Ammon's horn (tissue), 1 donor: ENCODE measurements at places on chromosomes 13 and 19.

- DNase-seq = no peak
These were observed 75.9 kb downstream of the RAB20 start for GRCh38 chr13:110485604-110486003.

DNA sequence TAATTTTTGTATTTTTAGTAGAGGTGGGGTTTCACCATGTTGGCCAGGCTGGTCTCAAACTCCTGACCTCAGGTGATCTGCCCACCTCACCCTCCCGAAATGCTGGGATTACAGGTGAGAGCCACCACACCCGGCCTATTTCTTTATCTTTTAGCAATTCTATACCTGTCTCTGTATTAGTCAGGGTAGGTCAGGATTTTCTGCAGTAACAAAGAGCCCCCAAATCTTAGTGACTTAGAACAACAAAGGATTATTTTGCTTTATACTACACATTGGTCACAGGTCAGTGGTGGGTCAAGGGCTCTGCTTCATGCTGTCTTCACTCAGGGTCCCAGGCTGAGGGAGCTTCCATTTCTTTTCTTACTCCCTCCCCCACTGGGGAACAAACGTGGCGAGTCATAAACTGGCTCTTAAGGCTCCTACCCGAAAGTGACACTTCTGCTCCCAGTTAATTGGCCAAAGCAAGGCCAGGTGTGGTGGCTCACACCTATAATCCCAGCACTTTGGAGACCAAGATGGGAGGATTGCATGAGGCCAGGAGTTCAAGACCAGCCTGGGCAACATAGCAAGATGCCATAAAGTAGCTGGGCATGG is 6.8 kb downstream of the ITPKC start:
- DNase-seq = no peak

DNA sequence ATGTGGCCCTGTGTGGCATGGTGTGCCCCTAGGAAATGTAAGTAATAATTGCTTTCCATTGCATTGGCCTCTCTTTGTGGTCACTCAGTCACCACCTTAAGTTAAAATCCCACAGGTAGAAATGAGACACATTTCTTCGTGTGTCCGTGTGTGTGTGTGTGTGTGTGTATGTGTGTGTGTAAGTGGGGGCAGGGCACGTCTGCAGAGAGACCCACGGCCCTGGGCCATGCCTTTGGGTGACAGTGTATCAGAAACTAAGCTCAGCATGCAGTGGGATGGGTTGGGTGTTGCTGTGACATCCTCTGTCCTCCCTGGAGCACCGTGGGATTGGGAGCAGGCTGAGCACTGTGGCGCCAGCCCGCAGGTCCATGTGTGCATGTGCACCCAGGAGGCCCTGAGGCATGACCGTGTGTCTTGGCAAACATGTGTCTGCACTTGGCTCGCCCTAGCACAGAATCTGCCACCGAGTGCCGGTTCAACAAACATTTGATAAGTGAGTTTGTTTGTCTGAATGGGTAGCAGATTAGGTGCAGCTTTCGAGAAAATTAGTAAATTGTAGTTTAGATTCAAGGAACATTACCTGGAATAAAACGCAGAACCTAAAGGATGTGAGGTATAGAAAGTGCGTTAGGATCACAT is 91.8 kb downstream of the WTIP start:
- DNase-seq = no peak

DNA sequence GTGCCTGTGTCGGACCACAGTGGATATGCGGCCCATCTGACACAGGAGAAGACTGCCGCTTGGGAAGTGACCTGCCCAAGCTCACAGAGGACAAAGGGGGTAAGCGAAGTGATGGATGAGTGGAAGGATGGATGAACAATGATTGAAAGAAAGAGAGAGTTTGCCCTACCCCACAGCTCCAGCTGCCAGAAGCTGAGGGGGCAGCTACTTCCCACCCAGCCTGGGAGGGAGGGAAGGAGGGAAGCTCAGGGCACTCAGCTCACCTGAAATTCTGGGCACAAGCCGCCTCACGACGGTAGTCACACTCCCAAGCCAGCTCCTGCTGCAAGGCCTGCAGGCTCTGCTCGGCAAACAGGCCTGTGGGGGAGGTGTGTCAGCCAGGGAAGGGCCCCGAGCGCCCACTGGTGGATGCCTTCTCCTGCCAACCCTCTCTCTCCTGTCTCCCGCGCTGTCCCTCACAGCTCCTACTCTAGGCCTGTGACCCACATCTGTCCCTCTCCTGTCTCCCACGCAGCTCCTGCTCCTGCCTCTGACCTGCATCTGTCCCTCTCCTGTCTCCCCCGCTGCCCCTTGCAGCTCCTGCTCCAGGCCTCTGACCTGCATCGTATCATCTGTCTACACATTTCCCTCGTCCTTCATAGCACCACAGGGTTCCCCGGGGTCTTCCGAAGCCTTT is 12.0 kb upstream of the NUMBL start:
- DNase-seq = peak; percentile 62

DNA sequence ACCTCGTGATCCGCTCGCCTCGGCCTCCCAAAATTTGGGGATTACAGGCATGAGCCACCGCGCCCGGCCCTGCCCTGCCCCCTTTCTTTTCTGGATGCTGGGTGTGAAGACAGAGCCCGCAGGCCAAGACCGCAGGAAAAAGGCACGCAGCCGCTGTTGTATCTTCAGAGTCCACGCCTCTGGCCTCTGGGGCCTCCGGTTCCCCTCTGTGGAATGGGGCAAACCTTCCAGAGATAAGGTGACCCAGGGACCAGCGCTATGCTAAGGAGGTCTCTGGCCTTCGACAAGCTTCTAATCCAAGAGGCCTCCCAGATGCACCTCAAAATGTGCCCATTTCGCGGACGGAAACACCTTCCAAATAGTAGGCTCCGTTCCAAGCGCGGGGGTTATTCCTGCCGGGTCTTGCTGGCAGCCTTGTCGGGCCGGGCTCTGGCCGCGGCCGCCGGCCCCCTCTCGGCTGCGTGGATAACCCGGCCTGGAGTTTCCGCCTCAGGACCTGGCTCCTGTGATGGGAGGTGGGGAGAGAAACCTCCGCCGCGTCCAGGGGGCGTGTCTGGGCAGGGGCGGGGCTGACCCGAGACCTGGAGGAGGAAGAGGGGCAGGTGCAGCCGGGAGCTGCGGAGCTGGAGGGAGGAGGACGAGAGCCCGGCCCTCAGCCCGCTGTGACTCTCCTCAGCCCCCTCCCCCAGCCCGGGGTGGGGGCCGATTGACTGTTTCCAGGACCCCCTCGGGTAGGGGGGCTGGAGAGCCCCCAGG is 13.1 kb downstream of the TJP3 start:
- peak; percentile 24 for DNase-seq

DNA sequence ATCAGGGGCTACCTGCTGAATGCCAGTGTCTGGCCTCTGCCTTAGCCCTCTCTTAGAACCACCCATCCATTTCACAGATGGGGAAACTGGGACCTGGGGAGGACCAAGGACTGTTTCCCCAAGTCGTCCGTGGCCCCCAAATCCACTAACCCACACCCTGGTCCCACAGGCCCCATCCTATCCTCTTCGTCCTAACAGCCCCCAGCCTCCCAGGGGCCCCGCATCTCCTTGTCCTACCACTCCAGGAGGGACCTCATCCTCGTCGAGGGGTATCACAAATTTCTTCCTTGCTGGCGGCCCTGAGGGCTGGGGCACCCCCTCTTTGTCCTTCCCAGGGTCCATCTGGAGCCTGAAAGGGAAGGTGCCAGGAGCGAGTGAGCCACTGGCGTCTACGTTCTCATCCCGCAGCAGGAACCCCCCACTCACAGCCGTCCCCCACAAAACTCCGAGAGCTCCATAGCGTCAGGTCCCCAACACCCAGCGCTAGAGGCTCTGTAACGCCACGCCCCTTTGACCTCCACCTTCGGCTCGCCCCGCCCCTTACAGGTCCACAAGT is 606 bp downstream of the ERCC1 start:
- DNase-seq = no peak

- no peak for DNase-seq
These were observed 180.4 kb downstream of the PCDH9 start for GRCh38 chr13:67049744-67050143.

GRCh38 chr19:51565583-51565982 is 5.5 kb upstream of the ZNF175 start:
- DNase-seq = no peak

GRCh38 chr19:1513499-1514294 is 878 bp upstream of the ADAMTSL5 start:
- DNase-seq = no peak

- no peak for DNase-seq
These were observed 178.9 kb downstream of the UGGT2 start for GRCh38 chr13:95874286-95874685.

- no peak for DNase-seq
These were observed 23.1 kb upstream of the KLF5 start for GRCh38 chr13:73035660-73036059.

DNA sequence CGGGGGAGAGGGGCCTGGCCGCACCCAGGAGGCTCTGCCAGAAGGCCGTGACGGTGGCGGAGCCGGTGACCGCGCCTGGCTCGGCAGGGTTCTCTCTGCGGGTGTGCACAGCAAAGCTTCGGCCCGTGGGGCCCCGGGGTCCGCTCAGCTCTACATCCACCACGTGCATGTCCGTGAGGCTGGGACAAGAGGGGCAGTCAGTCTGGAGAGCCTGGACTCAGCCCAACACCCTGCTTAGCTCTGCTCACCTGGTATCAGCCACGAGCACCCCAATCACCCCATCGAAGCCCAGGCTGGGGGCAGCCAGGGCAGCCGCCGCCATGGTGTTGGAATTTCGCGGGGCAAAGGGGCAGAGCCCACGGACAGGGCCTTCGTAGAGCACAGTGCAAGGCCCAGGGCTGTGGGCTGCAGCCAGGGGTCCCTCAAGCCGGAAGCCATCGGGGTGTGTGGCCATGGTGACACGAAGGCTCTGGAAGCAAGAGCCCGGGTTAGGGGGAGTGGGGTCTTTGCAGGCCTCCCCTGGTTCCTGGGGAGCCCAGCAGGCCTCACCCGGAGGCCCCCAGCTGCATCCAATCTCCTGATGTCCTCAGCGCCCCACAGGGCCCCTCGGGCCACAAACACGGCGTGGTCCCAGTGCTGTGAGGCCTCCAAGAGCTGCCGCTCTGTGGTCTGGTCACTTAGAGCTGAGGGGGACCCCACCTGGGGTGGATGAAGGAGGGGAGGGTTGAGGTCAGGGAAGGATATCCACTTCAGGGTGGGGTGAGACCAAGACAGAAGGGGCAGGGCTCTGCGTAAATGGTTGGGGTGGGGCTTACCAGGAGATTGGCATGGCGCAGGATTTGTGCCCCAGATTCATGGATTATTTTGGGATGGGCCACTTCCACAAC is 1.4 kb downstream of the ASPDH start:
- no peak for DNase-seq

- no peak for DNase-seq
These were observed 2044.9 kb upstream of the PCDH20 start for GRCh38 chr13:63460462-63461090.
